T-cell (primary cell): ENCODE measurements at places on chromosomes 12 and 14.

- no peak for DNase-seq
These were observed 96.6 kb downstream of the CFAP54 start for GRCh38 chr12:96585977-96586376.

GRCh38 chr14:30443368-30444007, 115.5 kb upstream of the G2E3 start:
- DNase-seq, result no peak

- no peak for DNase-seq
These were observed 53.9 kb upstream of the DCD start for GRCh38 chr12:54701940-54702592.

DNA sequence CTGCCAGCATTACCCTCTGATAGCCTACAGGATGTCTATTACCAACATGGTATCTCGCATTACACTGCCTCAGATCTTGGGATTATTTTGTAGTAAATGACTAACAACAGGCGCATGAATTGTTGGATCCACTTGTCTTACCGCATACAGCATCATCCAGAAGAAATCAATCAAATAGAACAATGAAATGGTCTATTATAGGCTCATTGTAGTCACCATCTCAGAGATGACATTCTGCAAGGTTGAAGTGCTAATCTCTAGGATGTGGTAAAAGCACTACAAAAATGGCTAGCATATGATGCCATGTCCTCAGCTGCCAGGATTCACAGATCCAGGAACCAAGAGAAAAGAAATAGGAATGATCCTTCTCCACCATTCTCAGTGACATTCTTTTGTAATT, 52.0 kb downstream of the WASHC3 start:
- no peak for DNase-seq

GRCh38 chr14:22847661-22848341, 11.4 kb downstream of the MMP14 start:
- no peak for DNase-seq

DNA sequence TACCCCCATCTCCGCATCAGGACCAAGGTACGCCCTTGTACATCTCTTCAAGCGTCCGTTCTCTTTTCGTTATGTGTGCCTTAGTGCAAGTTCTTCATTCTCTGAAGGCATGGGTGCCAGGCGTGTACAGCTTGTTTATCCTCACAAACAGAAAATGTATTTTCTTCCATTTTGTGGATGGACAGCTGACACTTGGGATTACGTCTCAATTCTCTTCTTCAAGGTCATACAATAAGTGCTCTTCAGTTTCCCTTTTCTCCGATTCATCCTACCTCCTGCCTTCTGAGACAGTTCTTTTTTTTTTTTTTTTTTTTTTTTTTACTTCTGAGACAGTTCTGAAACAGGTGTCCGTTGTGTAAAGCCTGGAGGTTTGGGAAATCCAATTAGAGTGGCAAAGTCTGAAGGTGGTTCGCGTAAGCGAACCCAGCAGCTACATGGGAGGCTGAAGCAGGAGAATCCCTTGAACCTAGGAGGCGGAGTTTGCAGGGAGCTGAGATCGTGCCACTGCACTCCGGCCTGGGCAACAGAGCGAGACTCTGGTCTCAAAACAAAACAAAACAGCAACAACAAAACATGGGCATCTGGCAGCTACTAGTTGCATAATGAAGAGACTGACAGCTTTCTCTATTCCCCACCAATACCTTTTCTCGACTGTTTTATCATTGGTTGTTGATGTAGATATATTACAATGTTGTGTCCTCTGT, 734 bp downstream of the COX6A1 start:
- no peak for DNase-seq

DNA sequence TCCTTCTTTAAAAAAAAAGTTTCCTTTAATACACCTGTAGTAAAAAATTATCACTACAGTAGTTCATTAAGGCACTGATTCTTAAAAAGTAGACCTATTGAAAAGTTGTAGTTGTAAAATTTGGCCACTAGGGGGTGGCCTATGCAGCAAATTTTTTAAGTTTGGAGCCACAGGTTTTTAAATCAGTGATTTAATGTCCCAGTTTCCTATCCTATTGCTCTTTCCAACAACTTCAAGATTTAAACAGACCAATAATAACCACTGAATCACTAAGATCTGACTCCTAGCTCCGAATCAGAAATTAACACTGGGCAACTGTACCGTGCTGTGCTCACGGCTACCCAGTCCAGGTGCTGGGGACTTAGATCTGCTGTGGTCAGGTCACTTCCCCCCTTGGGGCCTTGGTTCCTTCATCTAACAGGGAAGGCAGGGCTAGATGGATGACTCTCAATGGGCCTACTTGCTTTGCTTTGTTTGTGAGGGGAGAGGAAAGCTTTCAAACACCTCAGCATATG, 279.3 kb downstream of the MED13L start:
- peak; percentile 67 for DNase-seq

GRCh38 chr12:111624540-111624939, 25.4 kb upstream of the ATXN2 start:
- no peak for DNase-seq

GRCh38 chr12:50314636-50315312, 31.5 kb upstream of the LIMA1 start:
- DNase-seq, result no peak

- no peak for DNase-seq
These were observed 385.9 kb downstream of the EGLN3 start for GRCh38 chr14:33564774-33565630.

- DNase-seq, result no peak
These were observed 74.8 kb upstream of the FRMD6 start for GRCh38 chr14:51576879-51577278.

DNA sequence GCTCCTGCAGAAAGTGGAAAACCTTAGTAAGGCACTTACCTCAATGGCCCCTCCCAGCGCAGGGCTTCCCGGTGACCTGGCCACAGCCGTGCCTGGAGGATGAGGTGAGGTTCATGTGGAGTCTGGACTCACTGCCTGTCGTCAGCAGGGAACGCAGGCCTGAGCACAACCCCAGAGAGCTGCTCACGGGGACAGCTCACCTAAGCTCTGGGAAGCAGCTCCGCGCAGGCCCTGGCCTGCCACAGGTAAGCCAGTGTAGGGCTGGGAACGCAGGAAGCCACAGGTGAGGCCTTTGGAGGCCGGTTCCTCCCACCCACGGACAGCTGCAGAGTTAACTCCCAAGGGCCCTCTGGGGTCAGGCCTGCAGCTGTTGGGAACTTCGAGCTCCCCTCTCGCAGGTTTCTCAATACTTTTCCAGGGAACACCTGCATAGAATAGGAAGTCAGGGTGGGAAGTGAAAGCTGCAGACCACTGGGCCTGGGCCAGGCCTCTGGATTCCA, 32.7 kb downstream of the ANAPC7 start:
- no peak for DNase-seq

DNA sequence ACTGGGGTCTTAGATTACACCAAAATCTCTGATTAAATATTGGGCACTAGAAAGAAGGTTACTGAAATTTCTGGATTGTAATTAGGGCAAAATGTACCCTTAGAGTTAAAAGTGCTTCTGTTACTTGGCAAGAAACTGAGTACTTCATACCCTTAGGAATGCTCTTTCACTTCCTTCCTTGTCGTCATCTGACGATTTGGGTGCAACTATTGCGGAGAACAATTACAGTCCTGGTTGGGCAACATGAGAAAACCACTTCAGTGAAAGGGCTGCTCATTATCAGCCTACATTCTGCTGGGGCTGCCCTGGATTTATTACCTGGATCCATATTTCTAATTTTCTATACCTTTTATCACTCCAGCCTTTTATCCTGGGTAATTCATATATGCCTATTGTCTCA, 348.5 kb upstream of the MDGA2 start:
- DNase-seq, result no peak

DNA sequence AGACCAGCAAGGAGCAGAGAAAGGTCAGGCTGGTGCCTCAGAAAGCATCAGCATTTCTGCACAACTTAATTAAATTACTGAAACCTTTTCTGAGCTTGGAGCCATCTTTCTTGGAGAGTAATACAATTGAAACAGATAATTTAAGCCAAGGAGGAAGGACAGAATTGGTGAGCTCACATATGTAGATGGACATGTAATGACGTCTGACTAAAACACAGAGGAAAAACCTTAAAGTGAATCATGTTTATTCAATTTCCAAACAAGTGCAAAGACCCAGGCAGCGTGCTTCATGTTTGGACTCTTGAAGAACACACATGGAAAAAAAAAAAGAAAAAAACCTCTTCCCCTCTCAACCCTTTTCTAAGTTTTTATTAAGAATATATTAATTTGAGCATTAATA, 19.0 kb downstream of the SUSD6 start:
- no peak for DNase-seq

- DNase-seq, result no peak
These were observed 28.5 kb downstream of the TMCC3 start for GRCh38 chr12:94621662-94622359.

DNA sequence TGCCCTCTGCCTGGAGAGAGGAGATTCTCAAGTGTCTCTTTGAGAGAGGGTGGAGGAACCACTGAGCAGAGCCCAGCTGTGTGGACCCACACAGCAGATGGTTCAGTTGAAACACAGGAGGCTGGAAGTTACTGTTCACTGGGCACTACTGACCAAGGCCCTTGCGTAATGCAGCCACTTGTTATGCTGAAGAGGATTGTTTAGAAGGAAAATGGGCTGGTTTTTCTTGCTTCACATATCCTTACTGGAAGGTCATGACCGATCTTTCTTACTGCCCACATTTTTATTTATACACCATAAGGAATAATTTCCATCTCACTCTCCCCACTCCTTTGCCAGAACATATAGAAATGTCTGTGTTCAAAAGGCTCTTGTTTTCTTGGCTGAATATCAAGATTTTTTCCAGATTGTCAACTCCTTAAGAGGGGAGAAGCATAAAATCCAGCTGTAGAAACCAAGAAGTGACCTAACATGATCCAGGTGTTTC, 375.1 kb upstream of the DDHD1 start:
- no peak for DNase-seq

DNA sequence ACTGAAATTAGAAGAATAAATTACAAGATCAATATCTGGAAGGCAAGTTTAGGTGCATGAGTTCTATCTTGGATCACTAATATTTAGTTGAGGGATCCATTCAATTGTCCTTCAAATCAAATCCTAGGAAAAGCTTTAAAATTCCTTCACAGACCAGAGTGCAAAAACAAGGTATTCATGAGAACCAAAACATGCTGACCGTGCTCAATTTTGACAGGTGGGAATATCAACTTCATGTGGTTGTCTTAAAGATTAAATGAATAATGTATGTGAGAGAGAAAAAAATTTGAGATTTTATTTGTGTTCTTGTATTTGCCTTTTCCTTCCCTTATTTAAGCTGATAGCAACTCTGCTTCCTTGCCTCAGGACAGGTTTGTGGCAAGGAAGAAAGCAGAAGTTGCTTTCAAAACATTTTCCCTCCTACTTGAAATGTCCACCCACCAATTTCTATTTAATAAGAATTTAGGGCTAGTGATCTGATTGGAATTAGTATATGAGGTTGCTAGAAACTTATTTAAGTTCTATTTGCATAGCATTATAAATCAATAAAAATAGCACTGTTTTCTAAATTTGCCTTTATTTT, 4.9 kb upstream of the PPP1R12A start:
- DNase-seq, result no peak

DNA sequence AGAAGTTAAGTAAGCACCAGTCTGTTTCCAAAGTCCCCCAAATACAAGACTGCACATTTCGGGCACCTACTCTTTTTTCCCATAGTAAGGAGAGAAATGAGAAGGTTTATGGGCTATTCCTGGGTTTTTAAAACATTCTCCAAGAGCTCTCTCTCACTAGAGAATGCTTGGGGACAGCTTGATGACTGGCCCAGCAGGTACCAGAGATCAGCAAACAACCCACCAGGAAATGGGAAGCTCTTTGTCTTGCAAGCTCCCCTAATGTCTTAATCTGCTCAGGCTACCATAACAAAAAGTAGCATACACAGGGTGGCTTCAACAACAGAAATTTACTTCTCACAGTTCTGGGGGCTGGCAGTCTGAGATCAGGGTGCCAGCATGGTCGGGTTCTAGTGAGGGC, 41.8 kb upstream of the CRY1 start:
- DNase-seq, result no peak

DNA sequence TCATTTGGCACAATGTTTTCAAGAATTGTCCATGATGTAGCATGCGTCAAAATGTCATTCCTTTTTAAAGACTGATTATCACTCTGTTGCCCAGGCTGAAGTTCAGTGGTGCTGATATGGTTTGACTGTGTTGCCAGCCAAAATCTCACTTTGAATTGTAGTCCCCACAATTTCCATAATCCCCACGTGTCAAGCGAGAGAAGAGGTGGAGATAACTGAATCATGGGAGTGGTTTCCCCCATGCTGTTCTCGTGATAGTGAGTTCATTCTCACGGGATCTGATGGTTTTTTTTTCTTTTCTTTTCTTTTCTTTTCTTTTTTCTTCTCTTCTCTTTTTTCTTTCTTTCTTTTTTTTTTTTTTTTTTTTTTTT, 21.8 kb upstream of the LRRK2 start:
- no peak for DNase-seq

- DNase-seq, result no peak
These were observed 4.3 kb upstream of the GPHB5 start for GRCh38 chr14:63322897-63323573.

DNA sequence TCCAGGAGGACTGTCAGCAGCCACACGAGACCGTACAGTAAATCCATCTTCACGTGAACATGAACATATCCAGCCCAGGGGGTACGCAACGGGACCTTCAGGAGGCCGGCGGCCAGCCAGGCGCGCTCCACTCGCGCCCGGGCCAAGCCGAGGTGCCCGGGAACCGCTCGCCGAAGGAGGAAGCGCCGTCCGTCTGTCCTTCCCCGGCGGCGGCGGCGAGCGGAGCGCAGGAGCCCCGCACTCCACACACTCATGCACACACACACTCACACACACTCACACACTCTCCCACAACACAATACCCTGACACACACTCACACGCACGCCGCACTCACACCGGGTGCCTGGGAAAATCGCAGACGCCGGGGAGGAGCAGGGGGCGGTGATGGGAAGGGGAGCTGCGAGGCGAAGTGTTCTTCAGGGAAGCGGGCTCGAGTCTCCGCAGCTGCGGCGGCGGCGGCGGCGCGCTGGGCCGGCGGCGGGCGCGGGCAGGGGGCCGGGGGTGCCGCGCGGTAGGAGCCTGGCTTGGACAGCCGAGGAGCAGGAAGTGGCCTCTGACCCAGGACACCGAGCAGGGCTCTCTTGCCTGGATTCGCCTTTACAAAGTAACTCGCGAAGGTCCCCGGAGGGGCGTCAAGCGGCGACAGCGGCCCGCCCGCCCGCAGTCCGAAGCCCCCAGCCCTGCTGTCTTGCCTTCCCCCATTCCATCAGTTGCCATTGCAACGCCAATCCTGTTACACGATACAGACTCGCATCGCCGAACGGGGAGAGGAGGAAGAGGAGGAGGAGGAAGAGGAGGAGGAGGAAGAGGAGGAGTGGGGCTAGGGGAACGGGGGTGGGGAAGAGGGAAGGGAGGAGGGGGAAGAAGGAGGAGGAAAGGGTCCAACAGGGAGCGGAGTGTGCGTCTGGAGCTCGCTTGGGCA, 601 bp downstream of the MDGA2 start:
- DNase-seq, result no peak

GRCh38 chr12:87338681-87339080, 690.5 kb downstream of the C12orf50 start:
- DNase-seq, result no peak

DNA sequence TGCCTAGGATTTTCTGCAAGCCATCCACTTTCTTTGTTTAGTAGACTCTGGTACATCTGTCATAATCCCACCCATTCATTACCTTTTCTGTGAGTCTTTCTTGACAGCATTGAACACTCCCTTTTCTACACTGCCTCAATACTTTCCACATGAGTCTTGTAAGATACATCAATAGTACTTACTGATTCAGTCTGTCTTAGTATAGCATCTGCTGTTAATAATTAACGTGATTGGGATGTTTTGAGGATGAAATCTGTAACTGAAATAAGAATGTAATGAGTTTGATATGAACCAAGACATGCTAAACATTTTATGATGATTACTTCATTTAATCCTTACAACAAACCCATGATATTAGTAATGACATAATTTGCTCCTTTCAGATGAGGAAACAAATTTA, 196.2 kb upstream of the FOXG1 start:
- no peak for DNase-seq
